ENCODE measurements at places on chromosomes 11 and 22.
A peak's percentile ranks its signal among the peaks of the same experiment; 100 is the strongest.

- DNase-seq = no peak
Observed at GRCh38 chr11:133122256-133122655, 410.0 kb downstream of the OPCML start.

GRCh38 chr11:11582011-11582701, 39.6 kb downstream of the GALNT18 start:
- no peak for DNase-seq

DNA sequence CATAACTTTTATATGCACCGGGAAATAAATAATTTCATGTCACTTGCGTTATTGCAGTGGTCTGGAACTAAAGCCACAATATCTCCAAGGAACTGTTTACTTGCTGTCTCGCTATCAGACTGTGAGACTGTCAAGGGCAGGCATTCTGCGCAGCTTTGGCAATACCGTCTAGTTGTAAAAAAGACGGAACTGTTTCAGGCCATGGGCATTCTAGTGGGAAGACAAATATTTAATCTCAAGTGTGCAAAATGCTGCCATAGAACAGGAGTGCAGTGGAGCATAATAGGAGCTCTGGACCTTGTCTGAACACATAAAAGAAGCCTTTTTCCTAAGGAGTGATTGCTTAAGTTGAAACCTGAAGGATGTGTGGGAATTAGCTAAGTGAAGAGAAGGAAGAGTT, 53.8 kb downstream of the PACS1 start:
- DNase-seq = peak; percentile 65

DNA sequence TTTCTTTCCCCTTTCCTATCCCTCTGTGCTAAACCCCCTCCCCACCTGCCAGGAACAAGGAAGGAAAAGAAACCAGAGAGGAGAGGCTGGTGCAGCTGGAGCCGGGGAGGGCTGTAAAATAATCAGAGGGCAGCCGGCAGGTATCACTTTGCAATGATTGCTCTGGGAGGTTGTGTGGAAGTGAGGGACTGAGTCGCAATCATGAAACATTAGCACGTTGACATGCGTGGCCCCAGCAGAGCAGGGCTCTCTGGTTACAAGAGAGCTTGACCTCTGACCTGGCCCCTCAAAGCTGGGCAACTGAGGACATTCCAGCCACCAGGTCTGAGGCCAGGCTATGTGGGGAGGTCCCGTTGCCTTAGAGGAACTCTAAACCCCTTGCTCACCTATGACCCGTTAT, 170.8 kb upstream of the BDNF start:
- no peak for DNase-seq

GRCh38 chr22:27561286-27561904, 240.2 kb downstream of the MN1 start:
- no peak for DNase-seq

DNA sequence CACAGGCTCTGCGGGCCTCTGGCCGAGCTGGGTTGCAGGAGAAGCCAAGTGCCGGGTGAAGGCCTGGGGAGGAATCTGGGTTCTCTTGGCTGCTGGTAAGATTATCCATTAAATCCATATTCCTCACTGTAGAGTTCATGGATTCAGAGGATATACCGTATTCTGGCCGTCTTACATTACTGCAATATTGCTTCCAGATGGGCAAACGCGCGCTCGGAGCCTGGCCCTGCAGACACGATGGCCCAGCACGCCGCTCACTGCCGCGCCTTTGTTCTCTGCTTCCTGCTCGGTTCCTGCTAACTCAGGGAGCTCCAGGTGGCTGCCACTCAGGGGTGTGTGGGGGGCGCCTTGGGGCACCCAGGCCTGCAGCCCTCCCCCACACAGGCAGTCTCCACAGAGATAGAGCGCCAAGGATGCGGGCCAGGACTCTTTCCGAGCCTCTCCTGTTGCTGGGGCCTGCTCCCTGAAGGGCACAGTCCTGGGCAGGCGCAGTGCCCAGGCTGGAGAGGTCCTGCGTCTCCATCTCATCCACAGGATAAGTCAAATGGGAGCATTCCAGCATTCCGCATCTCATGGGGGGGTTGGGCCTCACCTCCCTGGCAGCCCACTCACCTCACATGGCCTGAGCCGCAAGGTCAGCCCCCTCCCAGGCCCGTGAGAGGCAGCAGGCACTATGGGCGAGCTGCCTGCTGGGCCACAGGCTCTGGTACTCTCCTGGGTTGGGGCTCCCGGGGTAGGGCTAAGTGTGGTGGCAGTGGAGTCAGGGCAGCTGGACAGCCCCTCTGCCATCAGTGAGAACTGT, 14.1 kb upstream of the KCNQ1OT1 start:
- no peak for DNase-seq

- DNase-seq = no peak
Observed at GRCh38 chr11:134385171-134385570, 26.9 kb downstream of the B3GAT1 start.

GRCh38 chr11:69002110-69002569, 10.9 kb downstream of the MRGPRF start:
- no peak for DNase-seq

DNA sequence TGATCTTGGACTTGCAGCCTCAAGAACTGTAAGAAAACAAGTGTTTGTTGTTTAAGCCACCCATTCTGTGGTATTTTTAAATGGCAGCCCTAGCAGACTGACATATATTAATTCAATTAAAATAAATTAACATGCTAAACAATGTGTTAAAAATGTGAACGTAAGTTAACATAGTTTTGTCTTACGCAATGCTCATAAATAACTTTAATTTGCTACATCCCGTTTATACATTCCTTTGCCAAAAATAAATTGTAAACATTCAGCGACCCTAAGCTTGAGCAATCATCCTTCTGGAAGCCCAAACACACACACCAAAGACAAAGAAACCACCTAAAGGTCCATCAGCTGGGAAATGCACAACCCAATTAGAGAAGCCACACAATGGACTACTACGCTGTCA, 70.4 kb downstream of the CELSR1 start:
- no peak for DNase-seq

GRCh38 chr11:44946263-44946662, 4.4 kb downstream of the TP53I11 start:
- DNase-seq = no peak

- DNase-seq = peak; percentile 58
Observed at GRCh38 chr11:5291207-5291838, 10.4 kb downstream of the OR51B4 start.

DNA sequence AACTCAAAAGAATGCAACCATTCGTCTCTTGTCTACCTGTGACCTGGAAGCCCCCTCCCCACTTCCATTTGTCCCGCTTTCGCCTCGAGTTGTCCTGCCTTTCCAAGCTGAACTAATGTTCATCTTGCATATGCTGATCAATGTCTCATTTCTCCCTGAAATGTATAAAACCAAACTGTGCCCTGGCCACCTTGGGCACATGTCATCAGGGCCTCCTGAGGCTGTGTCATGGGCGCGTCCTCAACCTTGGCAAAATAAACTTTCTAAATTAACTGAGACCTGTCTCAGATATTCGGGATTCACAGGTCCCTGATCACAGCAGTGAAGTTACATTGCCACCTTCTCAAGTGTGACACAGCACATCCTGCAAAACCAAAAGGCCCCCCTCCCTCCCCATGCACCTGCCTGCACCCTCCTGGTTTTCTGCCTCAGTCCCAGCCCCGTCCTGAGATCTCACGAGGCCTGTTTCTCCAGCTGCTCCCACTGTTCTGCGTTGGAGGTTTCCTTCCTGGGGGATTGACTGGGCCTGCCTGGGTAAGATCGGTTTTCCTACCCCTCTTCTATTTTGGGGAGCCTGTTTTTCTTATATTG, 1328.7 kb downstream of the TBC1D22A start:
- no peak for DNase-seq

GRCh38 chr11:11446967-11447366, 93.9 kb upstream of the CSNK2A3 start:
- DNase-seq = no peak

- DNase-seq = no peak
Observed at GRCh38 chr11:11528986-11529385, 92.8 kb downstream of the GALNT18 start.

DNA sequence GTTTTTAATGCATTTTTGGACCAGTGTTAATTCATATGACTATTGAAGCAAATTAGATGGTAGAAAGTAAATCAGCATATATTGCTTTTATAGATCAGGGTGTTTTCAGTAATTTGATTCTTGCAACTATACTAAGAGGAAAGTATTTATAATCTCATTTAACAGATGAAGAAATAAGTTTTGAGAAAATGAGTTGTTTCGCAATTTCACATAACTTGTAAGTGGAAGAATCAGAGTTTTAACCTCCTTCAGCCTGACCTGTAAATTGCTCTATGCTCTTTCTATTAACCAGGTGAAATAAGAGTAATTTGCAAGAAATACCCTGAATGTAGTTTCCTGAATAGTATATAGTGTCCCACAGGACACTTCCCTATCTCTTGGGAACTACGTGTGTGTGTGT, 1106.8 kb upstream of the RAG2 start:
- DNase-seq = no peak

- peak; percentile 97 for DNase-seq
Observed at GRCh38 chr11:70399681-70400112, 1.4 kb downstream of the CTTN start.

- DNase-seq = no peak
Observed at GRCh38 chr11:34575671-34576070, 45.2 kb upstream of the EHF start.

DNA sequence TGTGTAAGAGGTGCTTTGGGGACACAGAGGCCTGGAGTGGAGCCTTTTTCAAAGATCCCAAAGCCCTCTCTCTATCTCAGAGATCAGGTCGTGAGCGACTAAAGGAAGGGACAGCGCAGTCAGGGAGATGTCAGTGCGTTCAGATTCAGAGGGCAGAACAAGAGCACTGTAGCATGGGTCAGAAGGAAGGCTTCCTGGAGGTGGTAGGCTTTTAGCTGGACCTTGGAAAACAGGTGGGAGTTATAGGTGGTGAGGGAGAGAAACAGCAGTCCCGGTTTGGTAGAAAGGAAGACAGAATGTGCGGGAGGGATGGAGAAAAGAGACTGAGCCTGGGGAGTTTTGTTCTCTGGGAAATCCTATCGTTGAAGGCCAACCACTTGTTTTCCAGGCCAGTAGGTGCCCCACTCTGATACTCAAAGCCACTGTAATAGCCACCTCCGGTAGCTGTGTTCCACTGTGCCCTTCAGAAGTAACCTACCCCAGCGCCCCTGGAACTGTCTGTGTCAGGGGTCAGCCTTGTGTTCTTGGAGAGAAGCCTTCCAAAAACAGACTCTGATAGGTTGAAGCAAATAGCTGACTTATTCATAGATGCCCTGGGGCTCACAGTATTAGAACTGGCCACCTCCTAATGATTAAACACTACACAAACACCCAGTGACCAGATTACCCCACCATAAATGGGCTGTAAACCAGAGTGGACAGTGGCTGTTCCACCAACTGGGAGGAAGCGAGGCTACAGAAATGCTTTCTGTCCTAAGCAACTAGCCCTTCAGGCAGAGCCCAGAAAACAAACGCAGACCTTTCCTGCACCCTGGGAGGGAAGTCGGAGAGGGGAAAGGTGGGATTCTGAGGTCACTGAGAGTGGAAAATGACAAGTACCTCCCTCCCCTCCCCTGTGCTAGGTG, 157.7 kb downstream of the DBX1 start:
- DNase-seq = peak; percentile 79

DNA sequence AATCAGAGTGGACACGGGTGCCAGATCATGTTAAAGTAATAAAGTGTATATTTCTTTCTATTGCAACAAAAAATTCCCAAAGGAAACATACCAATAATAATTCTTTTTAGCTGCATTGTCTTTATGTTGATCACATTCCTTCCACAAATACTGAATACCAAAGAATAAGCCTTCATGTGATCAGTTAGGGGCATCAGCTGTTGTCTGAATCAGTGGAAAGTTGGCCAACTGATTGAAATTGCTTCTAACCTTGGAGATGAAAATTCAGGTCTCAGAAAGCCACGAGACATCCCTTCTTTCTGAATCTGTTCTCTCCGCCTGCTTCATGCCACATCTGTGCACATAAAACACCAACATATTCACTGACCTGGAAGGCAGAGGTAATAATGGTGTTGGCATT, 785.2 kb downstream of the KCNA4 start:
- DNase-seq = no peak

GRCh38 chr11:17638311-17638710, 81.1 kb upstream of the MYOD1 start:
- no peak for DNase-seq

GRCh38 chr11:87307101-87307500, 269.4 kb downstream of the TMEM135 start:
- DNase-seq = no peak

DNA sequence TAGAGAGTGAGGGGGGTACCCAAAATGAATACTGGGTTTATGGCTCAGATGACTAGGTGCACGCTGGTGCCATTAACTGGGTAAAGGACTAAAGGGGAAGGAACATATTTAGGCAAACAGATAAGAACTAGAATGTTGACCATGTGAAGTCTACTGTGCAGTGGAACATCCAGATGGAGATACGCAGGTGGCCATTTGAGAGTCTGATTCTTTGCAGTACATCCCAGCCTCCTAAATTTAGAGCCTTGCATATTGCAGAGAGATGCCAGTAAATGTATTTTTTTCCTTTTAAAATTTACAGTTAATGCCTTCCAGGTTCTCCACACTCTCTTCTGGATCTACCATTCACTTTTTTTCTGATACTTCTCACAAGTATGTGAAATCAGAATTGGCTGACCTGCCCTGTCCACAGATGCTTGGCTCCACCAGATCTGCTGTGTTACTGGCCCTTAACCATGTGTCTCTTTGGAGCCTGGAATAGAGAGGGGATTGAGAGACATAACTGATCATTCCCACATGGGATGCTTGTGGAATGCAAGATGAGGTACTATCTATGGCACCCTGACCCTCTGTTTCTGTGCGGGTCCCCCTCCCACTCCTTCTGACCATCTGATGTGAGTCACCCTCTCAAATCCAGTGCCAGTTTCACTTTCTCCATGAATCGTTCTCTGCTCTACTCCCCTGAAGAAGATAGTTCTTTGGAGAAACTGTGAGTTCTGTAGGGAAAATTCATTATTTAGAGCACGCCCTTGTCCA, 77.0 kb upstream of the NCAM1 start:
- DNase-seq = peak; percentile 7

- DNase-seq = peak; percentile 89
Observed at GRCh38 chr11:73493956-73494598, 103.8 kb downstream of the FAM168A start.

GRCh38 chr22:24504540-24504939, 9.4 kb downstream of the UPB1 start:
- no peak for DNase-seq

GRCh38 chr11:129427376-129427775, 51.7 kb downstream of the BARX2 start:
- DNase-seq = no peak

- DNase-seq = peak; percentile 99
Observed at GRCh38 chr11:47946682-47947559, 33.4 kb upstream of the PTPRJ start.

GRCh38 chr11:95327273-95327948, 96.4 kb upstream of the SESN3 start:
- no peak for DNase-seq

DNA sequence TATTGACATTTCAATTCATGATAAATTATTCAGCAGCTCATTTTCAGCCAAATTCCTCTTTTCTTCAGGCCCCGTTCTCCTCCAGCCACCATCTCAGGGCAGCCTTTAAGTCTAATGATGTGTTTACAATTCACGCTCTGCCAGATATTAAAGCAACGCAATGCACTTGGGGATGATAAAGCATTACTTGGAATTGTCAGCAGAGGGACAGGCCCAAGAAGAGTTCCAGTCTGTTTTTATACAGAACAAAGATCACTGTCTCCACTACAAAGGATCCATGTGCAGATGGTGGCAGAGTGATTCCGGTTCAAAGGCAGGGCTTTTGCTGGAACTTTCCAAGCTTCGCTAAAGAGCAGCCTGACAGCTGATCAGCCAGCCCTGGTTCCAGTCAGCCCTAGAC, 13.6 kb upstream of the GALNT18 start:
- DNase-seq = no peak
